ENCODE measurements at places on chromosomes 5 and 9.

DNA sequence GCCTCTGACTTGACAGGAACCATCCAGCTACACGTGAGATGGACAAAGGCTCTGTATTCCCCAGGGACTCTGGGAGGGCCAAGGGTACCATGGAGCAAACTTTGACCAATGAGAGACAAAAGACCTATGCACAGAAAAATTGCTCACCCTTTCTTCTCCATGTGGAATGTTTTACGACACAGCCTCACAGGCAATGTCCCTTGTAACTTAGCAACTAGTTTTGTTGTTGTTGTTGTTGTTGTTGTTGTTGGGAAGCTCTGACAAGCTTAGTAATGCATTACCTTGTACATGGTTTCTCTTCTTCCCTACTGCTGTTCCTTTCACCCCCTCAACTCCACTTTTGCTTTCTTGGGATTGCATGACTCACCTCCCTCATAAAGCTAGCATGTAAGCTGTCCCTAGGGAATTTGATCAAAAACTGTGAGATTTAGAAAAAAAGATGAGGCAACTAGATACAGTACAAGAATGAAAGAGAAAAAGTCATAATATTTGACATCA lies 550.9 kb downstream of the RAB3C start:
- no peak for DNase-seq

DNA sequence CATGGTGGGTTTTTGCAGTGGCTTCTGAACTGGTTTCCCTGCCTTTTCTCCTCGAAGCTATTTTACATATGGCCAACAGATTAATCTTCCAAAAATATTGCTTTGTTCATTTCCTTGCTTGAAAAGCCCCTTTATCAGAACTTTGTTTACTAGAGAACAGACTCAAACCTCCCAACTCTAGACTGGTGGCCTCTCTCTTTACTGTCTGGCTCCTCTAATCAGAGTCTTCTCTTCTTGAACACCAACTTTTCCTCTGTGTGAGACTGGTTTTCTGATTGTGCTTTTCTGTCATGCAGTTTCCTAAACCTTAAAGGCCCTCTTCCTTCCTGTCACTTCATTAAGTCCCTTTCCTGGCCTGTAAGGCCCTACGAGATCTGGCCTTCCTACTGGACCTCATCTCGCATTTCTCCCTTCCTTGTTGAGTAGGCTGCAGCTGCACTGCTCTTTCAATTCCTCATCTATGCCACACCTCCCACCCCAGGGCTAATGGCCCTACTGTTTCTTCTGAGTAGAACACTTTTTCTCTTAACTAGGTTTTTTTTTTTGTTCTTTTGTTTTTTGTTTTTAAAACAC lies 5.7 kb downstream of the C9orf43 start:
- DNase-seq = no peak

GRCh38 chr9:106862821-106863720 lies at the start of gene ZNF462:
ZNF462 (plus strand) TSS chr9:106863166; CDS start chr9:106923384, 60,218 bp downstream.
- DNase-seq = no peak

DNA sequence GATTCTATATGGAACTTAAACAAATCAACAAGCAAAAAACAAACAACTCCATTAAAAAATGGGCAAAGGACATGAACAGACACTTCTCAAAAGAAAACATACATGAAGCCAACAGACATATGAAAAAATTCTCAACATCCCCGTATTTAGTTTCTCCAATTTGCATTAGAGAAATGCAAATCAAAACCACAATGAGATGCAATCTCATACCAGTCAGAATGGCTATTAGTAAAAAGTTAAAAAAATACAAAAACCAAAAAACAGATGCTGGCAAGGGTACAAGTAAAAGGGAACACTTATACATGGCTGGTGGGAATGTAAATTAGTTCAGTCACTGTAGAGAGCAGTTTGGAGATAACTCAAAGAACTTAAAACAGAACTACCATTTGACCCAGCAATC lies 342.1 kb upstream of the NUDT12 start:
- no peak for DNase-seq

All from activated naive CD4-positive, alpha-beta T cell (primary cell).